Activated CD8-positive, alpha-beta T cell treated with anti-CD3 and anti-CD28 coated beads, Interleukin-2, amount 10 ng/mL, durations not matched to agents 7 days and 5 days (primary cell): ENCODE measurements at places on chromosomes 13 and 19.

DNA sequence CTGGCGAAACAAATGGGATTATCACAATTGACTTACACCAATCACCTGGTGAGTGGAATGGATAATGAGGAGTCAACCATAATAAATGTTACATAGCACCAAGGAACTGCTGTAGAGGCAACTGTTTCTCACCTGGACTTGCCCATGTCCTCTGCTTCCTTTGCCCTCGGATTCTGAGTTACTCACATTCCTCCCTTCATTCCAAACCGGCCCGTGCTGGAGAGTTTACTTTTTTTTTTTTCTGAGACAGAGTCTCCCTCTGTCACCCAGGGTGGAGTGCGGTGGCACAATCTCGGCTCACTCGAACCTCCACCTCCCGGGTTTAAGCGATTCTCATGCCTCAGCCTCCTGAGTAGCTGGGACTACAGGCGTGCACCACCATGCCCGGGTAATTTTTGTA, 41.5 kb upstream of the TSC22D1 start:
- no peak for DNase-seq

DNA sequence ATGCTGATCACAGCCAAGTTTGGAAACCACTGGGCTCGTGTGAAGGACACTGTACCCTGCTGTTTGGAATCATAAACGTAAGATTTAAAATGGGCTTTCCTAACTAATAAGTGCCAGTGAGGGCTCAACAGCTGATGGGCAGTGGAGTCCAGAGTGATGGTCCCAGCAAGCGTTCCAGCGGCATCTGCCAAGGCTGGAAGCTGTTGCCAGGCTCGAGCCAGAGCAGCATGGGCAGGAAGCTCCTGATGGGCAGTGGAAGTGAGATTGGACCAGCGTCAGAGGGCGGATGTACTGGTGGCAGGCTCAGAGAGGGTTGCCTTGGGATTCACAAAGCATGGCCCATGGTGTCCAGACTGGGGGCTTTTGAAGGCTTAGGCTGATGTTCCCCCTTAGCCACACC, 30.2 kb downstream of the COL4A2 start:
- DNase-seq, result no peak

GRCh38 chr19:7969555-7969939, 26.1 kb upstream of the TIMM44 start:
- DNase-seq, result no peak

GRCh38 chr13:58666331-58666730, 1034.8 kb downstream of the PCDH17 start:
- no peak for DNase-seq

- DNase-seq, result no peak
Measured at GRCh38 chr13:35712907-35713761, 236.6 kb upstream of the MAB21L1 start.
